ENCODE measurements at places on chromosomes 1 and 21. TPM values are rescaled to one million over a fixed set of nuclear protein-coding genes. Genes with fewer than 3 reads are reported as not detected.

The ADORA3 gene
- not detected for total RNA-seq

The FMOD gene
- not detected for total RNA-seq

The HOOK1 gene
- total RNA-seq: not detected

DNA sequence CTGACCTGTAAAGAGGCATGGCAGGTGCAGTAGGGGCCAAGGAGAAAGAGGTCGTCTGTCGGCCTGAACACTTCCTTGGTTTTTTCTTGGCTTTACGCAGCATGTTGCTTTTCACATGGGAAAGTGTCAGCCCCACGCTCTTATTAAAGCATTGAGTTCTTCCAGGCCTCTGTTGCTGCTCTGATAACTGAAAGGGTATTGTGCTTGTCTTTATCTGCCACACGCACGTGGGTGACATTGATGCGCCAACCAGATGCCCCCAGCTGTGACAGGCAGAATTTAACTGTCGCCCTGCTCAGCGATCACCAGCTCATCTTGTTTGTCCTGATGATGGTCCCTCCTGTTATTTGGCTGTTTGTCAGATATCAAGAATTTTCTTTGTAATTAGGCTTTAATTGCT lies 76.5 kb downstream of the GALNT2 start:
- no peak for DNase-seq
